ENCODE measurements at places on chromosomes 13 and 19. TPM values are rescaled to one million over a fixed set of nuclear protein-coding genes. Genes with fewer than 3 reads are reported as not detected.

The MBD3L2 gene
- not detected for total RNA-seq

The CERS1 gene
- 1.7 TPM for total RNA-seq

The HOMER3 gene
- 123 TPM for total RNA-seq

The ZNF222 gene
- total RNA-seq, result 6.3 TPM

The EDNRB gene
- 5.4 TPM for total RNA-seq

The BST2 gene
- 30.7 TPM for total RNA-seq
